ENCODE measurements at places on chromosomes 12 and 14.

- peak; percentile 18 for DNase-seq
These were observed 732 bp downstream of the ZNF664 start for GRCh38 chr12:123973552-123974341.

- no peak for DNase-seq
These were observed 70.1 kb downstream of the SLC6A15 start for GRCh38 chr12:84842406-84843013.

- no peak for DNase-seq
These were observed 54.7 kb downstream of the ASCL1 start for GRCh38 chr12:103011974-103012763.

DNA sequence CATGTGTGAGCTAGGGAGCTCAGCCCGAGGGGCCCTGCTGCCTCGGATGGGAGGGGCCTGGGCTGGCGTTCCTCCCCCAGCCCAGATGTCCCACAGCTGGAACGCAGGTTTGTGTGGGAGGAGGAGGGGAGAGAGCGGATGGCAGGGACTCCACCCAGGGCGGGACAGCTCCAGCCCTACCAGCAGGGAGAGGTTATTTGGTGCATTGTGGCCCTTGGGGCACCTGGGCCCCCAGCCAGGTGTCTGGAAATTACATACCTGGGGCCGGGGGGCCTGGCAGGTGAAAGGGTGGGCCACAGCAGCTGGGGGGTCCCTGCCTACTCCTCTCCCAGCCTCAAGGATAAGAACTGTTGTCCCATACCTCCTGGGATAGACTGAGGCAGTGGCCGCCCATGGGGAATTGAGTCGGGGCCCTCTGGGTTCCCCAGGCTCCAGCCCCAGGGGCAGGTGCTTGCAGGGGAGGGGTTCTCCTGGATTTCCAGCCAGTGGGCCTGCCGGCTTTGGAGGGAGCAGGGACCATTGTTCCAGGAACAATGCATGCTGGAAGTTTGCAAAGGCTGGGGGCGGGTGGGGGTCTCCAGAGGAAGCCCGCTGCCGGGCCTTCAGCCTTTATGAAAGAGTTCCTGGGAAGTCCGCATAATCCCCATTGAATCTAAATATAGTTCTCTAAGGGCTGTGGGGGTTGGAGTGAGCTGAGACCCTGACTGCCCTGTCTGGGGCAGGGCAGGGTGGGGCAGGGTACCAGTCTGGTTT, 1.2 kb downstream of the KIF26A start:
- no peak for DNase-seq

DNA sequence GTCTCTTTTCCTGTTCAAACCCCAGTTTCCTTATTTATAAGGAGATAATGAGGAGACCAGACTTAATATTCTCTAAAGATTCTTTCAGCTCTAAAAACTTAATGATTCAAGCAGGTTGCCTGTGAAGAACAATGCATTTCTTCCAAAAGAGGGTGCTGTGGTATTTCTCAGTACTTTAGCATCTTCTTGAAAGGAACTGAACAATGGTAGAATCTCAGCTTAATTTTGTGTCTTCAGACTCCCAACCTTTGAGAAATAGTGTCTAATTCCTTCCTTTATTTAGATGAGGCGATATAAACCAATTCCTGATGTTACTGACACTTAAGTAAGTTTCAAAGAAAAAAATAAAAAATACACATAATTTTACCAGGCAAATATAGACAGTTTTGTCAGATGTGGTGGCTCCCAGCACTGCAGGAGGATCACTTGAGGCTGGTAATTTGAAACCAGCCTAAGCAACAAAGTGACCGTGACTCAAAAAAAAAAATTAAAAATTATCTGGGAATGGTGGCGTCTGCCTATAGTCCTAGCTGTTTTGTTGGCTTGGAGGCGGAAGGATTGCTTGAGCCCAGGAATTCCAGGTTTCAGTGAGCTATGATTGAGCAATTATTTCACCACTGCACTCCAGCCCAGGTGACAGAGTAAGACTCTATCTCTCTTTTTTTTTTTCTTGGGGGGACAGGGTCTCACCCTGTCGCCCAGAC, 76.9 kb upstream of the PSMA6 start:
- no peak for DNase-seq

GRCh38 chr14:97977651-97978261, 1180.6 kb downstream of the VRK1 start:
- DNase-seq: peak; percentile 79

- DNase-seq: no peak
These were observed 128.3 kb downstream of the AKAP6 start for GRCh38 chr14:32457213-32457920.

DNA sequence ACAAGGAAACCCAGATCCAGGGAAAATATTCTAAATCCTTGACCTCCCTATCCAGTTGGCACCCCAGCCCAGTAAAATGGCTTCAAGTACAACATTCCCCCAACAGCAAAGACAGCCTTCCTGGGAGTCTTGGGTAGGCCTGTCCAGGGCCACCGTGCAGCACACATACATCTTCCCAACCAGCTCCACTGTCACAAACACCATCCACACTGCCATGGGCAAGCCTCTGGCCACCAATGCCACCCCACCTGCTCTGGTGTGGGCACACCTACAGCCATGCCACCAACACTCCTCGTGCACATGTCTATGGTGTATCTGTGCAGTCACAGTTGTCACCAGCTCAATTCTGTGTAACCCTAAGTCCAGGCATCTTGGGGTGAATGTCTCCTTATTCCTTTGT, 193.2 kb downstream of the DAD1 start:
- no peak for DNase-seq

DNA sequence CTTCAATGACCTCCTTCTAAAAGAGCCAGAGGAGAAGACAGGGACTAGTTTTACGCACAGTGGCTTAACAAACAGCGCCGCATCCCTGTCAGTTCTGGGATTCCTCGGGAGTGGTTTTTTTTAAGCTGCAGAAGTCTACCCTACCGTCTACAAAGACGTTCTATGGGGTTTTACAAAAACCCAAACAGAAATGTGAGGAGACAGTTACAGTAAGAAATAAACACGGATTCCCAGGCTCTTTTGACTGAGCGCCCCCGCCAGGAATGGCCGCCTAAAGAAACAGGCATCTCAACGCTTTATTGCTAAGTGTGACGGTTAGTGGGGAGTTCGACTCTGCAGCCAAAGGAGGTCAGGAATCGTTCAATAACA, 484 bp downstream of the ALKBH1 start:
- no peak for DNase-seq

- no peak for DNase-seq
These were observed 626.6 kb downstream of the DIO2 start for GRCh38 chr14:79584679-79585078.

DNA sequence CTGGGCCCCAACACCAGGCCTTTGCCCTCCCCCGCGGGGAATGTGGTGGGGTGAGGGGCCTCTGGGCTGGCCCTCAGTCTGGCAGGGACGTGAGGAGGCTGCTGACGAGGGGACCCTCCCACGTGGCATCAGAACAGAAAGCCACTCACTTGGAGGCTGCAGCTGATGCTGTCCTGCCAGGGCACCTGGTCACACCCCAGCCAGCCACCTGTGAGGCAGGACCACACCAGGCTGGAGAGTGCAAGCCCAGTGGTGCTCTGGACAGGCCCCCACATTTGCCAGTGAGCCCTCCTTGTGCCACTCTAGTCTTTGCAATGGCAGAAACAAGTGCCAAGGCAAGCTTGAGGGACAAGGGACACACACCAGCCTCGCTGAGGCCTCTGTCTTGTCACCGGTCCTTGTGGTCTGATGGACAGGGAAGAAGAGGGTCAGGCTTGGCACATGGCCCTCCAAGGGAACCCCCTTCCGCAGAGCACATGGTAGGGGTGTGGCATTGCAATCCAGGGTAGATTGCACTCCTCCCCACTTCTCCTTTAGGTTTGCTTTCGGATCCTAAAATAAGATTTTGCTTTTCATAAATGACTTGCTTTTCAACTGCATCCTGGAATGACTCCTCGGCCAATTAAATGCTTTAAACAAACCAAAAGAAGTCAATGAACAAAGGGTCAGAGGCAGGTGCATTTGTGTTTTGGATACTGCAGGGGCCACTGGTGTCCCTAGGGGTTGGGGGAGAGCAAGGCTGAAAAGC, 53.7 kb downstream of the CCDC88C start:
- no peak for DNase-seq

DNA sequence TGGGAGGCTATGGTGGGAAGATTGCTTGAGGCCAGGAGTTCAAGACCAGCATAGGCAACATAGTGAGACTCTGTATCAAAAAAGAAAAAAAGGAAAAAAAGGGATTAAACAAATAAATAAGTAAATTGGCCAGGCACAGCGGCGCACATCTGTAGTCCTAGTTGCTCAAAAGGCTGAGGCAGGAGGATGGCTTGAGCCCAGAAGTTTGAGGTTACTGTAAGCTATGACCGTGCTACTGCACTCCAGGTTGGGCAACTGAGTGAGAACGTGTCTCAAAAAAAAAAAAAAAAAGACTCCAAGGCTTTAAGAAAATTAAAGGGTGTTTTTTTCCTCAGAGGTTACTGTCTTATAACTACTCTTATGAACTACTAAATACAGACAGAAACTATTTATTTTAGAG, 11.7 kb downstream of the BEST3 start:
- no peak for DNase-seq

DNA sequence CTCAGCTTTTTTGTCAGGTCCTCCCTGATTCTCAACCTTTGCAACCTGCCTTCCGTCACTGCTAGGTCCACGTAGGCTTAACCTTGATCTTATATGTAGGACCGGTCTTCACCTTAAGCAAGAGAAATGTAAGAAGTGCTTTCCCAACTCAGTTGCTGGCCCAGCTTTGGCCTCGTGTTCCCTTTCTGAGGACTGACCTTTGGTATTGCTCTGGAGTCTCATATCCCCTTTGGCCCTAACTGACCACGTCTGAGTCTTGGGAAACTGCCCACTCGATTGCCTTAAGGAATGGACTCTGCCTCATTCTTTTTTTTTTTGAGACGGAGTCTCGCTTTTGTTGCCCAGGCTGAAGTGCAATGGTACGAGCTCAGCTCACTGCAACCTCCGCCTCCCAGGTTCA, 8.0 kb downstream of the ACOT6 start:
- DNase-seq: no peak

GRCh38 chr12:75698052-75698451, 186.6 kb upstream of the KRR1 start:
- DNase-seq: no peak

- DNase-seq: no peak
These were observed 34.6 kb upstream of the TUBA1C start for GRCh38 chr12:49230176-49230804.

GRCh38 chr12:55673638-55674037, 34.1 kb downstream of the ITGA7 start:
- DNase-seq: no peak

DNA sequence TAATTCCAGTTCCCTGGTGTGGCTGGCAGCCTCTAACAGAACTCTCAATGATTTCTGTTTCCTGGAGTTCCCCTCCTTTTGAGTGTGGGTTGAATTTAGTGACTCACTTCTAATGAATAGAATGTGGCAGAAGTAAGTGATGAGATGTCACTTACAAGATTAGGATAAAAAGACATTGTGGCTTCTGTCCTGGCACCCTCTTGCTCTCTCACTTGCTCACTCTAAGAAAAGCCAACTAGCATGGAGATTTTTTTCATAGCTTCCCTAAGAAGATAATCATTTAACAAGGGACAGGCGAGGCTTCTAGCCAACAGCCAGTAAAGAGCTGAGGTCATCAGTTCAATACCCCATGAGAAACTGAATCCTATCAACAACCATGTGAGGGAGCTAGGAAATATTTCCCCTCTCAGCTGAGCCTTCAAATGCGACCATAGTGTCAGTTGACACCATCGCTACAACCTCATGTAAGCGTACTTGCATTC, 156.7 kb downstream of the TMTC3 start:
- DNase-seq: no peak

DNA sequence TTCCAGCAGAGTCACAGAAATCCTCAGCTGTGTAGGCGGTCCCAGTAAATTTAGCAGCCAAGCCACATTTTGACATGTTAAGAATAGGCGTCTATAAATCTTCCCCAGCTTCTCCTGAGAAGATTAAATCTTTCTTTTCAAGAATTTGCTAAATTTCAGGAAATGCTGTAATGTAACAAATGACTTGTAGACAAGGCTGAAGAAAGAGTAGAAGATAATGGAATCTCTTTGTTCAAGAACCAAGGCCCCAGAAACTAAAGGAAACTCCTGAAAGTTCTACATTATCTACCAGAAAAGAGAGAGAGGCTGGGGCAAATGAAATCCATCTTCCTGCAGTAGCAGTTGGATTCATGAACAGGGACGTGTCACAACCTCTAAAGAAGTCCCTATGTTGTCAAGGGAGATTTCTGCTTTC, 760.3 kb downstream of the NOVA1 start:
- no peak for DNase-seq

GRCh38 chr14:104883681-104884361, 18.8 kb downstream of the CEP170B start:
- no peak for DNase-seq

DNA sequence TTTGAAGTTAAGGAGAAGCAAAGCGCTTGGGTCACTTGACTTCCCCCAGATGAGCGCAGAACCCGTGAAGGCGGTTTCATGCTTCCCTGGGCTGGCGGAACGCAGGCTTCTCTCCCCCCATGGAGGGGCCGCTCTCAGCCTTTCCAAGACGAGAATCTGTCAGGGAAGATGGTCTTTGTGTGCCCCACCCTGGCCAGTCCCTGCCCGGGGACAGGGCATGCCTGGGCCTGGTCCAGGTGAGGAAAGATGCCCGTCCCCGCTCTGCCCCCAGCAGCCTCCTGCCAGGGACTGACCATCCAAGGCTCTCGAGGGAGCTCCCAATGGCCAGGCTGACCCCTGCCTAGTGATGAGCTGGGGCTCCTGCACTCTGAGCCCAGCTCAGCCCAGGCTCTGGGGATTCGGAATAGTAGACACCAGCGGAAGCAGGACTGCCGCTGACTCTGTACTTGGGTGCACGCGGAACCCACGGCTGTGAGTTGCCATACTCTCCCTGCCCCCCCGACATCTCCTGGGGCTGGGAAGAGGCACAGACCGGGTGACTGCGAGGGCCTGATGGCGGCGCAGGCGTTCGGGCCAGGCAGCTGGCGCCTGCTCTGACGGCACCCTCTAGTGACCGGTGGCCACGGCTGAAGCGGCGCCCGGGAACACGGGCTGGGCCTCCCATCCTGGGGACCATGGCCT, 142.2 kb upstream of the FKBP4 start:
- DNase-seq: no peak

GRCh38 chr12:93387780-93388179, 10.1 kb downstream of the NUDT4 start:
- DNase-seq: peak; percentile 70

GRCh38 chr12:128745772-128746689, 77.7 kb downstream of the SLC15A4 start:
- no peak for DNase-seq

- DNase-seq: no peak
These were observed 213.0 kb upstream of the PDE3A start for GRCh38 chr12:20155374-20155773.

GRCh38 chr12:105993766-105994555, 144.8 kb downstream of the NUAK1 start:
- no peak for DNase-seq
